Tibial nerve (tissue), 4 donors: ENCODE measurements at places on chromosomes 4 and X. TPM values are rescaled to one million over a fixed set of nuclear protein-coding genes. Genes with fewer than 3 reads are reported as not detected.

GRCh38 chr4:89213382-89213701, 94.3 kb downstream of the GPRIN3 start:
- DNase-seq: no peak

DNA sequence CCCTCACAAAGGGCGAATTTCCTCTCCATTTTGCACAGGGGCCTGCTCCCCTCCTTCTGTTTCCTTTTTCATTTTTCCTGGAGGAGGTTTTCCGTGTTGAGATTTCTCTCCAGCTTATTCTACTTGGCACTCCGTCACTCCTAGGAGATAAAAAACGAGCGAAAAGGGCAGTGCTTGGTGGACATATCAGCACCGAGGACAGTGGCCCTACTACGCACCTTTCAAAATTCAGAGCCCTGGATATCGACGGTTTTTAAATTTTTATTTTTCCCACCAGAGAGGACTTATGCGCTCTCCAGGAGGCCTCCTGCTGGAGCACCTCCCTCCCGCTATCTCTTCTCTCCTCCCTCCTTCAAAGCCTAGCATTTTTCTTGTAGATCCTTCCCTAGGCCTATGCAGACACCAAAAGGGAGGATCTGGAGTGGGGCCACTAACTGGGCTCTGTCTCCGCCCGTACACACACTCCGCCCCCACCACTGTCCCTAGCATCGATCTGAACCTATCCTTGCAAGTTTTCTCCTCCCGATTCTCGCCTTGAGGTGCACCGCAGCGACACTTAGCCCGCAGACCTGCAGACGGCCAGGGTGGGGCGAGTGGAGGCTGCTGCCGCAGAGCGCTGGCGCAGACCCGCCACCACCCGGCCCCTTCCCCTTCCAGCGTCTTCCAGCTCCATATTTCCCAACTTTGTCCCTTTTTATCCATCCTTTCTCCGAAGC, 8.5 kb upstream of the TCEAL9 start:
- no peak for DNase-seq

DNA sequence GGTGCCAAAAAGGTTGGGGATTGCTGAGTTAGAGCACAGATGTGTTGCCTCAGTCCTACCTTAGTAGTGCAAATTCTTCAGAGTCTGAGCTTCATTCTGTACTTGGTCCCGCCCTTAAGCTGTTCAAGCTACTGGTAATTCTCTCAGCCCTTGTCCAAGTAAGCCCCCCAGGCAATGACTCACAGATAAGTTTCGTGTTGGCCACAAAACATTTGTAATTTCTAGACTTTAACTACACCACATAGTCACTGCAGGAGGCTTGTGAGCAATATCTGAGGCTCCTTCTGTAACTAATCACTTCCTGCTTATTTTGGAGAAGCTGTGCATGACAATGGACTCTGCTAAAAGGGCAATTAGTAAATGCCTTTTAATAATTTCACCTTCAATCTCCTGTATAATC, 1420.5 kb downstream of the PCDH7 start:
- DNase-seq: no peak

GRCh38 chr4:147530134-147530533, 49.2 kb downstream of the EDNRA start:
- no peak for DNase-seq

- no peak for DNase-seq
Observed at GRCh38 chr4:147093206-147093605, 147.5 kb upstream of the TTC29 start.

DNA sequence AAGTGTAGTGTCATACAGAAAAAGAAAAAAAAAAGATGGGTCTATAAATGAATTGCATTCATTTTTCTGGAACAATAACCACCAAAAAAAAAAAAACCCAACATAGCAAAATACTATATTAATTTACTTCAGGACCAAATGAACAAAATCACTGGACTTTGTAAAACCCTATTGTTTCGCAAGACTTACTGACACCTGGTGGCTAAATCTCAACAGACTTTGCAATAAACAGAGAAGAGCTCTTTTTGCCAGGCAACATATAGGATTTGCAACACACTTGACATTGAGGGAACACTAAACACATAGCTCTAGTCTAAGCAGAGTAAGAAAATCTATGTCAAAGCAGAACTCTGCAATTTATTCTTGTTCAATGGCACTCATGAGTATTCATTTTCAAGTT, 990.2 kb downstream of the STPG2 start:
- DNase-seq: no peak

GRCh38 chr4:181204109-181204508, 1039.1 kb upstream of the TENM3 start:
- no peak for DNase-seq

Gene LAP3
- 110 TPM for total RNA-seq

Gene IL1RAPL1
- 8.2 TPM for total RNA-seq
